ENCODE measurements at places on chromosomes 2 and 18.

DNA sequence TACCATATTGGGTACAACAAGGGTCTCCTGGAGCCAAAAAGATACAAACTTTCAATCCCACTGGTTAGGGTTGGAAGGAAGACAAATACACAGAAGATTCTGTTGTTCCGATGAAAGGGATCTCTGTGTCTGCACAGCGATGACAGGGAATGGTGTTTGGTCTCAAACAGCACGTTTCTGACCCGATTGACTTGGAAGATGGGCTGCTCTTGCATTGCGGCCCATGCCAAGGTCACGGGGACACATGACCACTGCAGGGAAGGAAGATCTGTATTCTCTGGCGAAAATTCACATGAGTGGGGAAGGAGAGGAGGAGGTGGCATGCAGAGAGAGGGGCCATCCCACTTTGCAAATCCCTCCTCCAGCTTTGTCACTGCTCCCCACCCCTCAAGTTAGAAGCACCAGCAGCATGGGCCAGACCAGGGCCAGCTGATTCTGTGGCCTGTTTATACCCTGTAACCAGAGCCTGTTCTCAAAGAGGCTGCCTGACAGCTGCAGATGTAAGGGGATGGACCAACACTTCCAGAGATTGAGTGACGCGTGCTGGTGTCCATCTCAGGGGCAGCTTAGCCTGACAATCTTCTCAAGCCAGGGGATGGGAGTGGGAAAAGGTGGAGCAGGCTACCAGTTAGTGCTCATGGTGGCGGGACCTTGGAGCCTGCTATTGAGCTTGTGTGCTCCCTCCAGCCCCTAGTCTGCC lies 57.2 kb downstream of the TNP1 start:
- no peak for DNase-seq

GRCh38 chr2:60002183-60002867 lies 551.1 kb downstream of the BCL11A start:
- DNase-seq = no peak

DNA sequence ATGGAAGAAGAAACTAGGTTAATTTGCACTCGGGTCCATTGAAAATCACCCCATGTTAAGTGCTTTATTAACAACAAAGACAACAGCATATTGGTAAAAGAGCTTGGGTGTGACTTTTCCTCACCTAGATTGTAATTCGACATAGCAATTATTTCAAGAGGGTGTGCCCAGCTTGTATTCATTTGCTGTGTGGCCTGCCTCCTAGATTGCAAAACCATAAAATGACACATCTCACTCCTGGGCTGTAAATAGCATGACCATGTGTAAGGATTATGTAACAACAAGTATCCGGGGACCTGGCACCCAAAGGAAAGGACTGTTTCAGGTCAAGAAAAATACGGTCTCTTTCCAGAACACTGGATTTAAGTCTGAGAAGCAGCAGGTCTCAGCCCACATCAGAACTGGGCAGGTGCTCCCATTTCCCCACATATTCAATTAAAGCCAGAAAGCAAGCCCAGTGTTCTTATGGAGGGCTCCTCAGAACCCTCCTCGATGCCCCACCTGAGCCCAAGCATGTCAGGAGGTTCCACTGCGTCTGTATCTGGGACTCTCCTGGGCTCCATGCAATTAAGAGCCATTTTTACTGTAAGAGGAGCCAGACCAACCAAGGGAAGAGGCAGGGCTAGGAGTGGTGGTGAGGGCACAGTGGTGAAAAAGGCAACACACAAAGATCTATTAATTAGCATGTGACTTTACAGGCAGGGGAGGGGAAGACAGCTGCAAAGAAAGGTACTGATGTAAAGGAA lies 39.2 kb downstream of the MREG start:
- no peak for DNase-seq

GRCh38 chr18:31892936-31893335 lies 50.0 kb downstream of the TRAPPC8 start:
- no peak for DNase-seq

DNA sequence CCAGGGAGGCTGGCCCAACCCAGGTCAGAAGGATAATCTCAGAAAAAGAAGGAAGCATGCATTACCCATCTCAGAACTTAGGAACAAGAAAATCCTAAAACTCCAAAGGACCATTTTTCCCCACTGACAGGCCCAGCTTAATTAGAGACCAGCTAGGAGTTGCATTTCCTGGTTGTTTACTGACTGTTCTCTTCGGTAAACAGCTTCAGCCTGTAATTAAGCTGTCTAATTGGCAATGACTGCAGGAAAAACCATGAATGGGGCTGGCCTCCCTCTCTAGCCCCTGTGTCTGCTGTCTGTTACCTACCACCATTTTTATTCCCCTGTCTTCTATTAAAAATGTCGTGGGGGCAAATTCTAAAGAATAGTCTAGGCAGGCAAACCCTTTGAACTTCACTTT lies 146.5 kb downstream of the AGAP1 start:
- no peak for DNase-seq

- DNase-seq = no peak
These were observed 93.9 kb downstream of the EVA1A start for GRCh38 chr2:75466708-75467311.

GRCh38 chr2:156003780-156004179 lies 328.7 kb downstream of the NR4A2 start:
- DNase-seq = no peak

DNA sequence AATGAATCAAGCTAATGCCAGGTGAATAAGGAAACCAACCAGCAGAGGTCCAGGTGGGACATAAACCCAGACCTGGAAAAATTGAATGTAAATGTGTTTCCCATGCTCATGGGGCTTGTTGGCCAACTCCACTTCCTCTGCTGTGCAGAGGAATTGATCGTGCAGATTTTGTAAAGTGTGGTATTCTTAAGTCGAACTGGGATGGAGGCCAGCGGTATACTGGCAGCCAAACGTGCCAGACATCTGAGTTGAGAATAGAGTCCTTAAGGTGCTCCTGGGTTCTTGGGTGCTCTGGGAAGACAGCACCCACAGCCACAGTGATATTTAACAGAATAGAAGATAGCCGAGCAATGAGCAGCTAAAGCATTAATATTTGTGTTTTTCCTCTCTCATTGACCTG lies 146.5 kb upstream of the LGALSL start:
- DNase-seq = no peak

- DNase-seq = no peak
These were observed 24.2 kb downstream of the PLCL1 start for GRCh38 chr2:197828464-197829135.

GRCh38 chr2:128786741-128787478 lies 468.2 kb upstream of the HS6ST1 start:
- DNase-seq = no peak

DNA sequence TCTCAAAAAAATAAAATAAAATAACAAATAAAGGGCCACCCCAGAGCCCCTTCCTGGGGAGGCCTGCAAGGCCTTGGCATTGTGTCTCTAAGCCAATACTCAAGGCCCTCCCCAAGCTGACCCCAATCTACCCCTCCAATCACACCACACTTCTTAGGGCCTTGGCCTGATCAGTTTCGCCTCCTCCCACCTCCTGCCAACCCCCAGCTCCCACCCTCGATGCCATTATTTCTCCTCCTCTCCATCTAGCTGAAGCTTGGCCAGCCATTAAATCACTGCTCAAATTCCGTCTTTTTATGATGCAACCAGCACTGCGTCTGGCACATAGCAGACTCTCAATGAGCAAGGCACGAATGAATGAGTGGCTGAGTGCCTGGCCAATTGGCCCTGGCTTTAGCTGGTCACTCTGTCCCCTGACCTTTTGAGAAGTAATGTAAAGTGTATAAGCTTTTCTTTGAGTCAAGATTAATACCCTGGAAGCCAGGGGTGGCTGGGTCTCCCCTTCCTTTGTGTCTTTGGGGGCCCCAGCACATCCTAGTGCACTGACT lies 55.9 kb downstream of the SMAD7 start:
- DNase-seq = no peak

DNA sequence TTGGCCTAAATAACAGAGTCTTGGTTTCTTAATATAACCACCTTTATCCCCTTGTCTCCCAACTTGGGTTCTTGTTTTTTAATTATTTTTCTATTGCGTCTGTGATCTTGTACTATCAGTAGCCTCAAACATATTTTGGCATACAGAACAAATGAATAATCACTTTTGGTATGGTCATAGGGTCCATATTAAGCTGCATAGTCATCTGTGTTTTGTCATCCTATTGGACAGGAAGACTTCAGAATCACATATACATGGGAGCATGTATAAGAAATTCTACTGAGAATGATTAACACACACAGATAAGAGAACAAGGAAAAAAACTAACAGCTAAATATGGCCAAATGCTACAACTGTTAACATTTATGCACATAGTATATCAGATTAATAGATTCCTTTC lies 126.0 kb downstream of the MEP1B start:
- no peak for DNase-seq

GRCh38 chr2:217916504-217917254 lies 86.1 kb downstream of the TNS1 start:
- no peak for DNase-seq

DNA sequence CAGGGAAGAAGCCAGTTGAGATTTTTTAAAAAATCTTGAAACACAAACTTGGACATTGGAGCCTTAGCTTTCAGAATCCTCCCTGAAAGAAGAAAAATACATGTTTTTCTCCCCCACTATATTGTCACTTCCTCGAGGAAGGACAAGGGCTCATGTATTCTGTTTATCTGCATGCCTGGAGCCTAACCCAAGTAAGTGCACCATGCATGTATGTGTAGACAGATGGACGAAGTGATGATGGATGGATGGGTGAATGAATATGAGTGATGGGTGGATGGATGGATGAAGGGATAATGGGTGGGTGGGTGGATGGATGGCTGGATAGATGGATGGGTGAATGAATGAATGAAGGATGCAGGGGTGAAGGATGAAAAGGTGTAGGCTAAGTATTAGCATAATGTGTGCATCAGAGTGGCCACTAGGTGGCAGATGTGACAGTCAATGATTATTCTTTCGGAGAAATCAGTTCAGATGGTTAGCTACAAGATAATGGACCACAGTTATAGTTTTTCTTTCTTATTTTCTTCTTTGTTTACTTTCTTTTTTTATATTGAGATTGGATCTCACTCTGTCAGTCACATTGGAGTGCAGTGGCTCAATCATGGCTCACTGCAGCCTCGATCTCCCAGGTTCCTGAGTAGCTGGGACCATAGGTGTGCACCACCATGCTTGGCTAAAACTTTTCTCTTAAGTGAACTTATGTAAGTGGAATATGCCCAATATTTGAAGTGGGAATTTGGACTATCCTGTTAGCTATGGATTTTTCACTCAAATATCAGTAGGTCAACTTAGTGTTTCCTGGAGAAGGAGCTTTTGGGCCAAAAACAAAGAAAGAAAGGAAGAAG lies 18.5 kb upstream of the CCDC93 start:
- no peak for DNase-seq

DNA sequence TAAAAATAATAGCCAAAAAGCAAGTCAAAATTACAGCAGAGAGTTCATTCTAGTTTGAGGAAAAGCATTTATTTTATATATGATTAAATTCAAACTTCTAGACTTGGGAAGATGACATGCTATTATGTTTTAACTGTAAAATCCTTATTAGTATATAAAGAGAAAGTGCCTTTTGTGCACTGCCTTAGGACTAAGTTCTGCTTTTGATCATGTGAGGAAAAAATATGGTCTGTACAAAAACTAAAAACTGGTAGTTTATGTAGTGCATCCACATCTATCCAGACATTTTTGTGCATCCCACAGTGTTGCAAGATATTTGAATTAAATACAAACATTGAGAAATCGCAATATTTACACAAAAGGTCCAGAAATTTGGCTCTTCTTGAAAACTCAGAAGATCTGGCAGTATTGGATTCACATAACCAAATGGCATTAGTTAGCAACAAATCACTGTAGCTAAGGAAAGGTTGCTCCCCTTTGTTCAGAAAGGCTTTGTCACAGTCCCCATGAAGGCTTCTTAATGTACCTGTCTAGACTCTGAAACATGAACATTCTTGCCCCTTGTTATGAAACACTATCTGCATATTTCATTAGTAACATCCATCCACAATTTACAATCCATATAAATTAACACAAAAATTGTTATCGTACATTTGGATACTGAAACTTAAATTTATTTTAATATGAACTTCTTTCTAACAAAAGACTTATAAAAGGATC lies 2.2 kb downstream of the MMADHC start:
- DNase-seq = no peak

GRCh38 chr2:175490360-175490791 lies 308.9 kb upstream of the ATP5MC3 start:
- DNase-seq = no peak

GRCh38 chr2:154961676-154962075 lies 263.2 kb downstream of the KCNJ3 start:
- no peak for DNase-seq

DNA sequence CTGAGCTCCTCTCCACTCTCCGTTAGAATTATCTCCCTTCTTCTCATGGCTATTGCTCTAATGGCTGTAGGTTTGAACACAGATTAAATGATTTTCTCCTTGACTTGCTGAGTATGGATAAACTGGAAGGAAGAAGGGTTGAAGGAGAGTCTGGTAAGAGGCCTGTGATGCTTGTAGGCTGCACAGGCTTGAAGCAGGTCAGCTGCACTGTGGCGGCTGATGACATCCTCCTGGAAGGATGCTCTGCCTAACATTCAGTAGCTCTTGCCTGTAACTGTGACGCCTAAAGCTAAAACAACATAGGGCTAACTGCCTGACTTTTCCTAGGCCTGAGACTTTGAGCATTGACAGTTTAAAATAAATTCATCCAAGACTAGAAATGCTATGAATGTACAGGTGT lies 166.3 kb downstream of the MREG start:
- DNase-seq = no peak

GRCh38 chr2:58641001-58641400 lies 399.9 kb upstream of the FANCL start:
- no peak for DNase-seq

- DNase-seq = no peak
These were observed 44.0 kb downstream of the CAPN13 start for GRCh38 chr2:30763151-30763660.

- no peak for DNase-seq
These were observed 410.3 kb downstream of the LRATD1 start for GRCh38 chr2:15042801-15043217.

GRCh38 chr2:121513597-121514333 lies 16.9 kb upstream of the RNU4ATAC start:
- DNase-seq = no peak

DNA sequence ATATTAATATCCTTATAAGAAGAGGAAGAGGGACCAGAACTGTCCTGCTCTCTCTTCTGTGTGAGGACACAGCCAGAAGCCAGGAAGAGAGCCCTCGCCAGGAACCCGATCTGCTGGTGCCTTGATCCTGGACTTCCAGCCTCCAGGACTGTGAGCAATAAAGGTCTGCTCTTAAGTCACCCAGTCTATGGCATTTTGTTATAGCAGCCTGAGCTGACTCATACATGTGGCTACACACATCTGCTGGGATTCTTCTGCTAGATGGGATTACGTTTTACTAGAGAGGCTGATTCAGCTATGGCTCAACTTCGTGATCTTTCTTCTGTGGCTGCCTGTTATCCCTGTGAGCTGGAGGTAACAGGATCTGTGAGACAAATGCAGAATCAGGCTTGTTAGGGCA lies 29.6 kb downstream of the ARL4C start:
- no peak for DNase-seq

- no peak for DNase-seq
These were observed 191.7 kb downstream of the ERBB4 start for GRCh38 chr2:212346865-212347264.

All from stimulated activated CD8-positive, alpha-beta memory T cell treated with anti-CD3 and anti-CD28 coated beads, Interleukin-15, amount 100 ng/mL, for 4 hours (primary cell).